ENCODE measurements at places on chromosomes 13 and 19. TPM values are rescaled to one million over a fixed set of nuclear protein-coding genes. Genes with fewer than 3 reads are reported as not detected.

Gene LILRB5
- not detected for total RNA-seq

Gene ERICH6B
- total RNA-seq: not detected

Gene MVB12A
- 10.4 TPM for total RNA-seq

Gene FXYD1
- total RNA-seq: 8.0 TPM

Gene SULT2A1
- not detected for total RNA-seq

Gene PCSK4
- total RNA-seq: 1.5 TPM

Gene RAB11B
- 76.3 TPM for total RNA-seq

Gene GJB6
- total RNA-seq: not detected

Gene MYADM
- total RNA-seq: 1.2 TPM

Gene SOHLH2
- total RNA-seq: 0.38 TPM

Gene PLA2G4C
- 2.7 TPM for total RNA-seq

Gene SAMD1
- 13.8 TPM for total RNA-seq

Gene PIBF1
- 23.4 TPM for total RNA-seq

Gene TEKTIP1
- not detected for total RNA-seq

Gene SHC2
- 4.1 TPM for total RNA-seq

Gene SLC15A1
- total RNA-seq: not detected

Gene TPTE2
- not detected for total RNA-seq

Gene SLC6A16
- not detected for total RNA-seq

Gene C3
- 14.0 TPM for total RNA-seq

Gene TTC9B
- not detected for total RNA-seq

Gene TLE6
- total RNA-seq: 0.12 TPM

Gene SOX1
- total RNA-seq: not detected

Gene FAM83E
- total RNA-seq: 0.38 TPM

Measured in smooth muscle cell of the coronary artery (primary cell).